Osteocyte (in vitro differentiated cells): ENCODE measurements at places on chromosomes 7 and 10. TPM values are rescaled to one million over a fixed set of nuclear protein-coding genes. Genes with fewer than 3 reads are reported as not detected.
A peak's percentile ranks its signal among the peaks of the same experiment; 100 is the strongest.

GRCh38 chr7:24496036-24496435 lies 77.2 kb upstream of the PALS2 start:
- peaks cover 16% of the 10 kb centered on the region for H3K4me1 ChIP-seq
- DNase-seq = no peak
- peaks cover 20% of the 10 kb centered on the region for H3K27me3 ChIP-seq
- no peak overlapping the region for H3K27ac ChIP-seq

GRCh38 chr7:50396856-50397255 lies 53.3 kb downstream of the FIGNL1 start:
- H3K4me3 ChIP-seq = no peak overlapping the region
- no peaks in the 10 kb centered on the region for H3K36me3 ChIP-seq
- no peak overlapping the region for H3K27ac ChIP-seq
- H3K4me1 ChIP-seq = no peaks in the 10 kb centered on the region
- H3K27me3 ChIP-seq = peaks cover 26% of the 10 kb centered on the region

Gene INMT
- 1.5 and 2.0 TPM in 2 replicates for total RNA-seq

Gene PCLO
- total RNA-seq = 0.71 and 1.4 TPM in 2 replicates

Gene TRPV5
- total RNA-seq = not detected in 2 replicates

- DNase-seq = no peak
- peak overlapping the region; percentile 68 for H3K27ac ChIP-seq
- H3K36me3 ChIP-seq = peaks cover 30% of the 10 kb centered on the region
- peaks cover 56% of the 10 kb centered on the region for H3K4me1 ChIP-seq
Observed at GRCh38 chr7:134787064-134787463, 7.6 kb downstream of the CALD1 start.

- no peaks in the 10 kb centered on the region for H3K27me3 ChIP-seq
- H3K27ac ChIP-seq = no peak overlapping the region
- no peak for DNase-seq
- H3K36me3 ChIP-seq = no peaks in the 10 kb centered on the region
Observed at GRCh38 chr7:53340220-53340619, 304.8 kb downstream of the POM121L12 start.

- no peaks in the 10 kb centered on the region for H3K4me1 ChIP-seq
- H3K36me3 ChIP-seq = no peaks in the 10 kb centered on the region
- no peaks in the 10 kb centered on the region for H3K27me3 ChIP-seq
- DNase-seq = no peak
- H3K27ac ChIP-seq = no peak overlapping the region
- H3K4me3 ChIP-seq = no peak overlapping the region
Observed at GRCh38 chr7:145700488-145700887, 416.1 kb upstream of the CNTNAP2 start.
